Stimulated activated CD8-positive, alpha-beta memory T cell treated with anti-CD3 and anti-CD28 coated beads, Interleukin-4, amount 100 ng/mL, for 1 hour (primary cell): ENCODE measurements at places on chromosomes 13 and 19.

GRCh38 chr13:26561651-26562511 is 4.4 kb downstream of the WASF3 start:
- DNase-seq: no peak

GRCh38 chr19:4139614-4140236 is 13.7 kb upstream of the CREB3L3 start:
- DNase-seq: peak; percentile 78

DNA sequence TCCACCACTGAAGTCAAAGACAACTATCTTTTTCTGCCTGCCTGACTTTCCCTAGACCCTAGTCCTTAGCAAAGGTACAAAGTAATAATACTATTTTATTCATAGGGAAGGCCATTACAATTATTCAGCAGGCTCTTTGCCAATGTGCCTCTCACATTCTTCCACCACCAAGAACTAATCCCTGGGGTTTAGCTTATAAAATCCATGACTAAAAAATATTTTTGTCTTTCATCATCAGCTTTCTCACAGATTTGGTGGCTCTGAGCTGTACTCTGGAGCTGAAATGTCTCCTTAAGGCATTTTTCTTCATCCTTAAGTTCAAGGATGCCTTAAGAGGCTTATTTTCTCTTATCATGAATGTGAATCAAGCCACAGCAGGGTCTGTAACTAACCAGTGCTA is 96.1 kb downstream of the OXGR1 start:
- no peak for DNase-seq

DNA sequence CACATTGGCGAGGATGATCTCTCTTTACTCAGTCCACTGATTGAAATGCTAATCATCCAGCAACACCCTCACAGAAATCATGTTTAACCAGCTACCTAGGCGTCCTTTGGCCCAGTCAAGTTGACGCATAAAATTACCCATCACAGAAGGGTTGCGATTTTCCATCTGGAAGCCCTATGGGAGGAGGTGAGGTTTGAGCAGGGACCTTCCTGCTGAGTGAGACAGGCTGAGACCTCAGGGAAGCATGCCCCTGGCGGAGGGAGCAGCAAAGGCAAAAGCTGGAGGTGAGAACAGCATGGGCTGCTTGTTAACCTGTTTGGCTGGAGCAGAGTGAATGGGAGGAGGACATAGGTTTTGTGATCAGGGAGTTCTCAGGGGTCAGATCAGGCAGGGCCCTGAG is 7.3 kb downstream of the TTC9B start:
- DNase-seq: no peak

GRCh38 chr19:53792721-53793433 is 31.2 kb downstream of the NLRP12 start:
- peak; percentile 49 for DNase-seq

DNA sequence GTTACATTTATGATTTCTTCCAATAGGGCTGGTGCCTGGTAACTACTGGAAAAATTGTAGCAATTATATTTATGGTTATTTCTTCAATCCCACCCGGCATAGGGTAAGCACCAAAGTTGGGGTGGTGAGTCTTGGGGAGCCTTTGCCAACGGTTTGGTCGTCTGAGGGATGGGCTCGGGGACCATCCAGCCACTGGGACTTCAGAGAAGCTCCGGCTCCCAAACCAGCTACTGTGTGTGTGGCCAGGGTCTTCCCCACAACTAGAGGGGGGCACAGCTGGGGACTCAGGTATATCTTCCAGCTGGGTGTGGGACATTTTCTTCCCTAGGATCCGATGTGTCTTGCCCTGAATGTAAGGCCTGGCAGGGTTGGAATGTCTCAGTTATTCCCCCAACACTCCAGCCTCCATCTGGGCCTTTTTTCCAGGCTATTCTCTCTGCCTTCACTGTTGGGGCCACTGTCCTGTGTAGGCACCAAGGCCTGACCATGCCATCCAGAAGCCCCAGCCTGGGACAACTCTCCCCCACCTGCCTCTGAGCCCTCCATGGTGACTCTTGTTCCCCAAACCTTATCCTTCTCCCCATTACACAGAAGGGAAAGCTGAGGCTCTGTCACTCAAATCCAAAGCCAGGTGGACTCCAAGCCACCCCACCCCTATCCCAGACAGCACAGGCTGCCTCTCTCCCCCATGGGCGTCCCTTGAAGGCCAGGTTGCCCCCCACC is 1.1 kb upstream of the IFI30 start:
- DNase-seq: no peak

DNA sequence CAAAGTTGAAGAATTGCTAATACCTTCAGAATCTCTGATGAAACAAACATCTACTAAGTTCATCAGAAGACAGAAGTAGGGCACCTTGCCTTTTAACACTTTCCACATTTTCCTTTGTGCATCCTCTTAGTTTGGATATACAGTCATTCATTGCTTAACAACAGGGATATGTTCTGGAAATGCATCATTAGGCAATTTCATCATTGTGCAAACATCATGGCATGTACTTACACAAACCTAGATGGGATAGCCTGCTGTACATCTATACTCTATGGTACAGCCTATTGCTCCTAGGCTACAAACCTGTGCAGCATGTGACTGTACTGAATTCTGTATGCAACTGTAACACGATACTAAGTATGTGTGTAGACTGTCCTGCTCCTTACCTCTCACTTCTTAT is 169.8 kb downstream of the SUCLA2 start:
- DNase-seq: no peak
